ENCODE measurements at places on chromosomes 11 and 22.

GRCh38 chr22:44597616-44598015 lies 99.6 kb upstream of the RTL6 start:
- no peak for DNase-seq

DNA sequence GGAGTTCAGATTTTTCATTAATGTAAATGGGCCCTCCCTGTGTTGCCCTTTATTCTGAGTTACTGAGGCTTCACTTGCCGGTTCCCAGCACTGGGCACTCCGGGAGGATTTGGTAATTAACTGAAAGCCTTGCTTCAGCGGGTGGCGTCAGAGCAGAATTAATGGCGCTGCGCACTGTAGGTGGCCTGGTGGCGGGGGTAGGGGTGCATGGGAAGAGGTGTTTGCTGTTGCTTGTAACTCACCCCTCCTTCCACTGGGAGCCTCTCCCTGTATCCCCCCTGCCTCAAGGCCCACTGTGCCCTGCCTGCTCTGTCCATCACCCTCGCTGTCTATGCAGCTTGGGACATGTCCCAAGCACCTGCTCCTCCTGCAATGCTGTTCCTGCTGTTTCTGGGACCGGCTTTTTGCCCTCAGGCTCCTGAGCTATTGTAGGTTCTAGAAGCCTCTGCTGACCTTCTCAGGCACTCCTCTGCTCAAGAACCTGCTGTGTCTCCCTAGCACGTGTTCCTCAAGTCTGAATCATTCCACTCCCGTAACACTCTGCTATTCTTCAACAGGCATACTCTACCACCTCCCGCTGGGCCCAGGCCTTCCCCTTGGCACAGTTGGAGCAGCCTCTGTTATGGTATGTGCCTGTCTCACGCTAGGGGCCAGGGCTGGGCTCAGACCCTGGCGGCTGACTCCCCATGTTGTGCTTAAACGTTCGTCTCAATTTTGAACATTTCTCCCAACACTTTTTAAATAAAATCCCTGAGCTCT lies 24.4 kb downstream of the ARHGAP8 start:
- DNase-seq = no peak

DNA sequence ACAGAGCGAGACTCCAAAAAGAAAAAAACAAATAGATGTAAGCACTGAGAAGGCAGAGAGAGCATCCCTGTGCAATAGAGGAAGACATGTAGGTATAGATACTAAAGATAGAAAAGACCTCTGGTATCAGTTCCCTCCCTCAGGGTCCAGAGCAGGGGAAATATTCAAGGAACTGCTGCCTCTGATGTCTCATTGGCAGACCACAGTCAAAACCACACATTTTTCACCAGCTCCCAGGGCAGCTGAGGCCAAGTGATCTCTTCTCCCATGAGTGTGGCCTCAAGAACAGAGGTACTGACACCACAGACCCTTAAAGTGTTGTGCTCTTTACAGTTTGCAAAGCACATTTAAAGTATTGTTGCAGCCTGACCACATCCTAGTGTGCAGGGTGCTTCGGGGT lies 288.5 kb downstream of the NTM start:
- no peak for DNase-seq

GRCh38 chr22:34879001-34879400 lies 187.0 kb upstream of the ISX start:
- no peak for DNase-seq

- no peak for DNase-seq
Measured at GRCh38 chr11:123235117-123235655, 40.1 kb upstream of the CLMP start.

DNA sequence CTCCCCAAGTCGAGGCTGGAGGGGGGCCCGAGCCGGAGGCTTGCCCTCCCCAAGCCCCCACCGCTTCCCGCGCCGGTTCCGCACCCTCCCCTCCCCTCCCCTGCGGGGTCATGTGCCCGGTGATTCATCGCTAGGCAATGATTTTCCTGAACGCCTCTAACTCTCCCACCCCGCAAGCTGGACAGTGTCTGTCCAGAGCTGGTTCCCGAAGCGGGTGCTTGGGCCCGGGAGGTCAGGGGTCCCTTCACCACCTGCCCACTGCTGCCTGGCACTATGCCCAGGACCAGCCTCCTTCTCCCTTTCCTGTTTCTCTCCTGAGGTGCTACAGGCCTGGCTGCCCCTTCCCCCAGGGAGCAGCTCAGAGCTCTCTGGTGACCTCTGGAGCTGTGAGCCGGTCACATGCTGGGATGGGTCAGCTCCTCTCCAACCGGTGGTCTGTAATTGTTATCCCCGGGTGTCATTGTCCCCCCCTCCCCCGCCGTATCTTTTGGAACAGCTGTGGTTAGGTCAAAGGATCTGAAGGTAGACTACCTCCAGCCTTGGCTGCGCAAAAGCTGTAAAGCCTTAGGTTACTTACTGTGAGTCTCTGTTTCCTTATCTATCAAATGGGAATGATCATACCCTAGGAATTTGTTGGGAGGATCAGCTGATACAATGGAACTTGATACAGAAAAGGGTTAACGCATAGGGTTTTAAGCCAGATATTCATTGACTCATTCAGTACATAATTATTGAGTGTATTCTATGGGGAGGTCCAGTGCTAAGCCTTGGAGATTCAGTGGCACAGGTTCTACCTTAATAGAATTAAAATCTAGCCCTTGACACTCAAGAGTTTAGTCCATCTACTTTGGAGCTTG lies 753 bp downstream of the STX3 start:
- peak; percentile 75 for DNase-seq

GRCh38 chr22:46104170-46104880 lies 46.0 kb upstream of the PPARA start:
- no peak for DNase-seq

DNA sequence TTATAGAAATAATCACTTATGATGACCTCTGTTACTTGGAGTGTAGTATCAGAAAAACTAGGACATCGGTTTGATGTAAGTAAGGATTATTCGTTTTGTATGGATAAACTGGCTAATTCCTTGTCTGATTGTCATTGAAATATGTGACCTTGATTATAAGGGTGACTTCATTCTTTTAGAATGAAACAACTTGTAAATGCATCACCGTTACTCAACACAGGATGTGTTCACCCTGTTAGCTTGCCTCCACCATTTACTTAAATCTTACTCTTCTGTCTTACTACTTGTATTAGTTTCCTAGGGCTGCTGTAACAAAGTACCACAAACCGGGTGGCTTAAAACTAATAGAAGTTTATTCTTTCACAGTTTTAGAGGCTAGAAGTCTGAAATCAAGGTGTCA lies 7.9 kb downstream of the SFI1 start:
- DNase-seq = no peak

DNA sequence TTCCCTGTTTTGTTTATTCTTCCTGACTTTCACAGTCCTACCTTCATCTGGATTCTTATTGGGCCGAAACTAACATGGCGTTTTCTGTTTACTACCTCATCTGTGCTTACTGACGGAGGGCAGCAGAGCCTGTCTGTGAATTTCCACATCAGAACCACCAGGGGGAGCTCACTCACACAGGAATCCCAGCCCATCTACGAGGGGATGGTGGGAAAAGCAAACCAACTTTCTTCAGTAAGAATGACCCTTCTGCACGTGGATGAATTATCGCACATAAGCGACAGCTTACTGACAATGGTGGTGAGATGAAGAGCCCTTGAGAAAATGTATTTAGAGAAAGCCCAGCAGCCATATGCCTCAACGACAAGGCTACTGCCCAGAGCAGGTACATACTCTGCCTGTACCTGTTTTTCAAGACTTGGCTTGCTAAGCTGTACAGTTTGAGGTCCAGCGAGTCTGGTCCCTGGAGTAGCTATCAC lies 42.5 kb downstream of the LARGE2 start:
- DNase-seq = peak; percentile 78

- DNase-seq = no peak
Measured at GRCh38 chr11:120425527-120425926, 86.0 kb upstream of the GRIK4 start.

GRCh38 chr11:117187428-117187798 lies 8.9 kb downstream of the SIDT2 start:
- no peak for DNase-seq

- DNase-seq = no peak
Measured at GRCh38 chr11:86940122-86940777, 14.9 kb downstream of the FZD4 start.

DNA sequence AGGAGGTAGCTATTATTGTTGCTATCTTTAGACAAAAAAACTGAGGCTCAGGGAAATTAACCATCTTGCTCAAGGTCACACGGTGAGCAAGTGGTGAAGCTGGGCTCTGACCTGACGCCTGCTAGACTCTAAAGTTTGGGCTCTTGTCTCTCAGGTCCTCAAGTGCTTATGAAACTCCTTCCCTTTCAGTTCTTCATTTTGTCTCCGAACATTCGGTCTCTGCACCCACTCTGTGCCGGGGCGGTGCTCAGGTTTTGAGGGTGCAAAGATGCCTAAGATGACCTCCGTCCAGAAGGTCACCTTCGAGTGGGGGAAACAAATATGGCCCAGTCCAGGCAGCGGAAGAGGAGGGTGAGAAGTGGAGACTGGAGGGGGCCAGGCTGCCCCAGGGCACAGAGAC lies 16.0 kb downstream of the OVOL1 start:
- DNase-seq = no peak

- DNase-seq = no peak
Measured at GRCh38 chr22:42203609-42204008, 66.8 kb downstream of the TCF20 start.

GRCh38 chr11:35142481-35143075 lies 3.6 kb downstream of the CD44 start:
- DNase-seq = peak; percentile 32

GRCh38 chr11:116481126-116481675 lies 291.6 kb downstream of the BUD13 start:
- DNase-seq = peak; percentile 85

DNA sequence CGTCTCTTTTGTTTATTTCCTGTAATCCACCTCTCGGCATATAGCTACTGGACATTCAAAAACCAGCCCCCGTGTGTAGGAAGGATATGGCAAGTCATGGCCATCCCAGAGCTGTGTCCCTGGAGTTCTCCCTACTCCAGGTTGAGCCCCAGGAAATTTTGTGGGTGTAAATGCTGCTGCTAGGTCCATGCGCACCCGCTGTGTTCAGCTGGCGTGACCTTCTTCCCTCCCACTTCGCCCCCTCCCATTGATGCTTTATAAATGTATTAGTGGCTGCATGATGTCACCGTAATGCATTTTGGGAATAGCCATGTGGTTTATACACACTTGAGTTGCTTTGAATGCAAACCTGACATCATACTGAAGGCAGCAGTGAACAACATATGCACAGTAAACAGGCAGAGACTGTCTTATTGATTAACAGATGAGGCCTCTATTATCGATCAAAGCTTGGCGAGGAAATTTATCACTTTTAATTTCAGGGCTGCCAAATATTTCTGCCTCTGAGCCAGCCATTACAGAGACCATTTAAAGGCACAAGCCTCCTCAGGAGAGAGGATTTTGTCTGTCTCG lies 113.6 kb upstream of the NNMT start:
- no peak for DNase-seq

- peak; percentile 35 for DNase-seq
Measured at GRCh38 chr11:128747728-128748148, 53.9 kb downstream of the FLI1 start.
